Stimulated activated CD8-positive, alpha-beta memory T cell treated with anti-CD3 and anti-CD28 coated beads, Interleukin-7, amount 100 ng/mL, for 1 hour (primary cell): ENCODE measurements at places on chromosomes 4 and X.

GRCh38 chr4:139525414-139525813, 30.6 kb downstream of the SETD7 start:
- DNase-seq = no peak

DNA sequence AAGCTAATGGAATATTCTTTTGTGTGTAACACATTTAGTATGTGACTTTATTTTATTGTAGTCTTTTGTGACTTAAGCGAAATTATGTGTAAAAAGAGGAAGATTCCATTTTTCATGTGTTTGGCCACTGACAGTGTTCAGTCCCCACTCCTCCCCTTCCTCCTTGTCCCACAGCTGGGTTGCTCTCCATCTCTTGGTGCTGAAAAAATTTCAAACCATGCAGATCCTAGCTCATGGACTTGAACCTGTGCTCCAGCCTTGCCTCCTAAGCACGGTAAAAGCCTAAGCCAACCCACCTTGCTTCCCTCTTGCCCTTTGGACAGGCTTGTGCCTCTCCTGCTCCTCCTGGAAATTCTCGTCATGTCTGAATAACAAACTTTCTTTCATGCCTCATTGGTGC, 2008.5 kb upstream of the TENM3 start:
- no peak for DNase-seq

DNA sequence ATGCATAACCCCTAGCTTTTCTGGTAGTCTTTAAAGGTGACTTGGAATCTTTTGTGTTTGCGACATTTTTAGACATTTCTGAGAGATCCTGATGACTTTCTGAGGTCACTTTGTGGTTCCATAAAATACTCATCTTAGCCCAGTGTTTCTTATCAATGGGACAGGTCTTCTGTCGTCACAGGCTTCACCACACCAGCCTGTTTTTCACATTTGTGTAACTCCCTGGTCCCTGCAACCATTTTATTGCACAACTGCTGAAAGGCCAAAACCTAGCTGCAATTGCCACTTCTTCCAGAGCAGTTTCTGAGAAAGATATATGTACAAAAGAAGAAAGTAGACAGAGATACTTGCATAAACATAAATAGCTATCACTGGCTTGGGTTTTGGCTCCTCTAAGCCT, 120.9 kb downstream of the IL15 start:
- no peak for DNase-seq

- DNase-seq = no peak
Measured at GRCh38 chr4:10180927-10181744, 64.5 kb upstream of the WDR1 start.

GRCh38 chr4:36053930-36054329, 190.4 kb downstream of the ARAP2 start:
- no peak for DNase-seq

- DNase-seq = no peak
Measured at GRCh38 chr4:148390311-148390710, 51.9 kb downstream of the NR3C2 start.
